Fibroblast of upper back skin (primary cell): ENCODE measurements at places on chromosomes 16 and 17.

- no peak for DNase-seq
Observed at GRCh38 chr16:74718140-74718539, 17.5 kb upstream of the MLKL start.

GRCh38 chr17:57819285-57819684 is 30.6 kb downstream of the MRPS23 start:
- no peak for DNase-seq

DNA sequence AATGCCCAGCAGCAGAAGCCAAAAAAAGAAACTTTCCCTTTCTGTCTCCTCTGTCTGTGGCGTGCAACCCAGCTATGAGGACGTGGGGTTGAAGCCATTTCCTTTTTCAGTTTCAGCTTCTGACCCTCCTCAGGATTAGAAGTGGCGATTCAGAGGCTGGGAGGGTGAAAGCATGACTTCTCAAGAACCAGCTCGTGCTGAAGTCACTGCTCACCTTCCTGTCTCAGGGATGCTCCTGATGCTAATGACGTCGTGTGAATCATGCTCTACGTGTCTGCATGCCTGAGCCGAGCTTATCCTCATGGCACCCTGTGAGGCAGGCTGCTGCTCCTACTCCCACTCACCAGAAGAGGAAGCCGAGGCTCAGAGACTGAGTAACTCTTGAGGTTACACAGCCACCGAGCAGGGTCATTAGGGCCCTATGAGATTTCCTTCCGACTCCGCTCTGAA is 5.7 kb upstream of the LPO start:
- peak; percentile 82 for DNase-seq

DNA sequence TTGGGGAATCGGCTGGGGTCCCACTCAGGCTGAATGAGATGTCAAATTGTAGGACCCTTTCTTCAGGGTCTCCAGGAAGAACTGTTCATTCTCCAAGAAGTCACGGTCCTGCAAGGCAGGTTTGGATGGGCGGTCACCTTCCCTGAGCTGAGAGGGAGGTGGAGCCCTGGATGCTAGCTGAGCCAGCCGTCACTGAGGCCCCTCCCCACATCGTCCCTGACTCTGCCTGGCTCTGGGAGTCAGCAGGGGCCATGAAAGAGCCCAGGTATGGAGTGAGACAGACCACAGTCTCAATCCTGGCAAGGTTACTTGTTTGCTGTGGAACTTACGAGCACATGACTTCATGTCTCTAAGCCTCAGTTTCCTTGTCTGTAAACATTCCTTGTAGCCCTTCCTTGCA is 6.0 kb upstream of the MRPL38 start:
- no peak for DNase-seq

- peak; percentile 69 for DNase-seq
Observed at GRCh38 chr17:28925912-28926365, 23.1 kb upstream of the DHRS13 start.

- no peak for DNase-seq
Observed at GRCh38 chr16:17294856-17295255, 175.9 kb downstream of the XYLT1 start.

- no peak for DNase-seq
Observed at GRCh38 chr16:1393613-1394176, 20.8 kb downstream of the UNKL start.

DNA sequence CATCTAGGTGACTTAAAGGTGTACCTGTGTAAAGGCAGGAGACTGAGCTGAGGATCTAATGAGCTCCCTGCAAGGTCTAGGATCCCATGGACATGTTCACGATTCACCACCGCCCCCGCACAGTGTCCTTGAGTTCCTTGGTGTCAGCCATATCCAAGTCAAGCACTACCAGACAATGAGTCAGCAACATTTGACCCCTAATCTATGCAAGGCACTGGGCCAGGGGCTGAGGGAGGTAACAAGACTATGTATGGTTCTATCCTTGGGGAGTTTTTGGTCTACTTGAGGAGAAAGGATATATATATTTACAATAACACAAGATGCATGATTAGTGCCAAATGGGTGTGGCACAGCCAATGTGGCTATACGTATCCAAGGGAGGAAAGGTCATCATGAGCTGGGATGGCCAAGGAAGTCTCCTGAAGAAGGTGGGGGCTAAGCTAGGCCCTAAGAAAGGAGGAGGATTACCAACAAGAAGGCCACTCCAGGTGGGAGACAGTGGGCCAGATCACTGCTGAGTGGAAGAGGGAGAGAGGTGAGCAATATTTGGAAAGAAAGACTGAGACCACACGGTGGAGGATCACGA is 35.0 kb downstream of the ITGB3 start:
- DNase-seq = peak; percentile 62

- no peak for DNase-seq
Observed at GRCh38 chr16:71843572-71843971, 2.2 kb upstream of the ATXN1L start.

- DNase-seq = no peak
Observed at GRCh38 chr16:78102865-78103264, 3.4 kb downstream of the WWOX start.

- no peak for DNase-seq
Observed at GRCh38 chr16:75105306-75106061, 11.1 kb downstream of the LDHD start.

- no peak for DNase-seq
Observed at GRCh38 chr17:77942112-77942988, 16.2 kb upstream of the TNRC6C start.

- DNase-seq = no peak
Observed at GRCh38 chr17:6498356-6498755, 54.1 kb downstream of the PIMREG start.

DNA sequence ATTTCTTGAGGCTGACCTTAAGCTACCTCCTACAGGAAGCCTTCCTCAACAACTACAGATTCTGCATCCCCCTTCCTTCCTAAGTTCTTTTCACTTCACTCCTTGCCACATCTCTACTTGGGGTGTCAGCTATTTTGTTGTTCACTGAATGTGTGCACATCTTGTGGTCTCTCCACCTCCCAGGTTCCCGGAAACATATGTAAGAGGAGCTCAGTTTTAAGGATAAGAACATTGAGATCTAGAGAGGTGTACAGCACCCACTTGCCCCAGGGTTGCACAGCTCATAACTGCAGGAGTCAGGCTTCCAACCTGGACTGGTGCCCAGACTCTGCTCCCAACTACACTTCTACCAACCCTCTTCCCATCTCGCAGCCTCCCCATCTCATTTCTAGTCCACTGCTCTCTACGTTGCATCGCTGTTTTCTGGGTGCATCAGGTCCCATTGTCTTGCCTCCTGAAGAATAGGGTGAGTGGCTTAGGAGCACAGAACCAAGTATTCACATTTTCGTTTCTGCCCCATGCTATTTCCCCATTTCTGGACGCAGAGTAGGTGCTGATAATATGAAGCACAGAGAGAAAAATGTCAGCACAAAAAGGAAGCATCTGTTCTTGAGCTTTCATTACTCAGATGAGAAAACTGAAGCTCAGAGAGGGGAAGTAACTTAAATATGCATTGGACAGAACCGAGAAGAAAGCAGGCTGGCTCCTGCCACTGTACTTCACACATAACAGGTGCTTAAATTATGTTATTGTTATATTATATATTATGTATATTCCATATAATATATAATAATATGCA is 292.0 kb upstream of the CCL2 start:
- DNase-seq = no peak

GRCh38 chr17:6442775-6443174 is 1.5 kb upstream of the PIMREG start:
- no peak for DNase-seq

DNA sequence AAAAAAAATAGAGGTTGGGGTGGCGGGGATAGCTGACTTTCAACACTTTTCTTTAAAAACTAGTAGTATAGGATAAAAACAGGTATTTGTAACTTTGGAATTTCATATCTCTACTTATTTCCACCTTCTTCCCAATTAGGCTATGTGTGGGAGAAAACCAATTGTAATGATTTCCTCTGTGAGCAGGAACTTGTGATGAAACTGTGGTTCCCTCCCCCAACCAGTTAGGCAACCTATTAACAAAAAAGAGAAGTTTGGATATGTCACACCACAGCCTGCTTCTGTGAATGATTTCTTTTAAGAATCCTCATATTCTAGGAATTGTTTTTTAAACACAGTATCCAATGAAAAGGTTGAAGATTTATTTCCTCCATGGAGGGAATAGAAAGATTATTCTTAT is 1.9 kb downstream of the IGSF6 start:
- DNase-seq = no peak

GRCh38 chr17:42171831-42172230 is 9.1 kb downstream of the KCNH4 start:
- DNase-seq = no peak

GRCh38 chr17:49633250-49633649 is 44.6 kb downstream of the SPOP start:
- DNase-seq = no peak

- DNase-seq = no peak
Observed at GRCh38 chr17:62892061-62892675, 73.9 kb upstream of the TANC2 start.

GRCh38 chr17:65942592-65942991 is 249.3 kb downstream of the CEP112 start:
- peak; percentile 39 for DNase-seq

GRCh38 chr16:51133183-51133582 is 17.9 kb downstream of the SALL1 start:
- DNase-seq = no peak

DNA sequence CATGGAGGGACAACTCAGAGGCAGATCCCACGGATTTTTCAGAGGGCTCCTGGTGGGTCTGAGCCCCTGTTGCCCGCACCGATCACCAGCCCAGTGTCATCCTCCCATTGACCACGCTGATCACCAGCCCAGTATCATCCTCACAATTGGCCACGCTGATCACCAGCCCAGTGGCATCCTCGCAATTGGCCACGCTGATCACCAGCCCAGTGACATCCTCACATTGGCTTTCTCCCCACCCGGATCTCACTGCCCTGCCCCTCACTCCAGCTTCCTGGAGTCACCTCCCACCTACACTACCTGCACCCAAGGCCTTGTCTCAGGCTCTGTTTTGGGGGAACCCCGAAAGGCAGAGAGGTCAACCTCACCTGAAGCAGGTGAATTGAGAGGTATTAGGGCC is 358.2 kb upstream of the TNRC6C start:
- DNase-seq = no peak

DNA sequence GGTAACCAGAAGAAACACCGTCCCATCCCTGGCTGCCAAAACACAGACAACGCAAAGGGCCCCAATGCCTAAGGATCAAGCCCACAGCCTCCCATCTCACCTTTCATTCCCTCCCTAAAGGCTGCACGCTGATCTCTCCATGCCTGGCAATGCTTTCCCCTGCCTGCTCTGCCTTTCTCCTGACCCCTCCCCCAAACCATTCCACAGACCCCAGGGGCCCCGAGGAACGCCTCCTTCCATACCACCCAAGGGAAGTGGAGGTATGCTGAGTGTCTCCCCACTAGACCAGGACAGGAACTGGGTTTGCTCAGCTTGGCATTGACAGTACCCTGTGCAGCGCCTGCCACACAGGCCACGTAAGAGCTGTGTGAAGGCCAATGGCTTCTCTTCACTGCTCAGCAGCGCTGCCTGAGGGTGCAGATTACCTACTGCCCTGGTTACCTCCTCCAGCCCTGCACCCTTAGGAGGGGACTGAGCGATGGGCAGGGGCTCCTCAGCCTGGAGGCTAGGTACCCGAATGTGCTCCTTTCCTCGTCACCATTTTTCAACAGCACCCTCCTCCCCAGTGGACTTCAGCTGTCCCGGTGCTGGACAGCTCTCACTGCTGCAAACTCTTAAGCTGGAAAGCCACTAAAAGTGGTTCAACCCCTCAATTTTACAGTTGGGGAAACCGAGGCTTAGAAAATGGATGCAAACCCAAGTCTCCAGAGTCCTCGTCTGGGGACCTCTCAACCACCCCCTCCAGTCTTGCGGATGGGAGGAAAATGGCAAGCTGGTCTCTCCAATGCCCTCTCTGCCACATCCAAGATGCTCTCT is 45.0 kb downstream of the SRCIN1 start:
- peak; percentile 13 for DNase-seq

DNA sequence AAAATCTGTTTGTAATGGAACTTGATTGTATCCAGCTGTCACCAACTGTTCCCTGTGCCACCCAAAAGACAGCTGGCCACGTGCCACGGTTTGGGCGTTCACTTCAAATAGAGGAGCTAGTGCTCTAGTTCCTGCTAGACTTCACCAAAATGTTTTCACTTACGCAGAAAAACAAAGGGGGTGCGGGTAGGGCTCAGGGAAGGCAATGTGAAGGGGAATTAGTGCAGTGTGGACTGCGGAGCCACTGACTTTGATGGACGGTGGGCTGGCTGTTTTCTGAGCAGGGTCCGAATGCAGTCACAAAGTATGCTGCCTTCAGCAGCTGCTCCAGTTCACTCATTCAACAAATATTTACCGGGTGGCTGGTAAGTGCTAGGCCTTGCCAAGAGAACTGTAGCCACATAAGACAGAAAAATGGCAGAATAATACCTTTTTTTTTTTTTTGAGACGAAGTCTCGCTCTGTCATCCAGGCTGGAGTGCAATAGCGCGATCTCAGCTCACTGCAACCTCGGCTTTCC is 7.6 kb upstream of the CYTH1 start:
- DNase-seq = peak; percentile 88

GRCh38 chr17:33435721-33436301 is 142.7 kb upstream of the ASIC2 start:
- DNase-seq = peak; percentile 72

DNA sequence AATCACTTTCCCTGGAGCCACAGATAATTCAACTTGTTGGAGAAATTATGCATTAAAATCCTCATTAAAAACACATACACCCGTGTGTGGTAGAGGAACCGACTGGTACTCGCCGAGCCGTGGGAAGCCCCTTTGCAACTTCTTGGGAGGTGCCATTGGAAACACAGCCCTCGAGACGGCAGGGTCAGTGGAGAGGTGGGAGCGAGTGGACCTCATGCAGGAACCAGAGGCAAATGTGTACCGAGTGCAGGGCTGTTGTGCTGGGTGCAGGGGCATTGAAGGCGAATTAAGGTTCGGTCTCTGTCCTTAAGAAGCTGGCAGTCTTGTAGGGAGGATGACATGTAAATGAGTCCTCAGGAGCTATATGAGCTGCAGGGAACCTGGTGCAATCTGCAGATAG is 318.3 kb downstream of the CPPED1 start:
- no peak for DNase-seq

DNA sequence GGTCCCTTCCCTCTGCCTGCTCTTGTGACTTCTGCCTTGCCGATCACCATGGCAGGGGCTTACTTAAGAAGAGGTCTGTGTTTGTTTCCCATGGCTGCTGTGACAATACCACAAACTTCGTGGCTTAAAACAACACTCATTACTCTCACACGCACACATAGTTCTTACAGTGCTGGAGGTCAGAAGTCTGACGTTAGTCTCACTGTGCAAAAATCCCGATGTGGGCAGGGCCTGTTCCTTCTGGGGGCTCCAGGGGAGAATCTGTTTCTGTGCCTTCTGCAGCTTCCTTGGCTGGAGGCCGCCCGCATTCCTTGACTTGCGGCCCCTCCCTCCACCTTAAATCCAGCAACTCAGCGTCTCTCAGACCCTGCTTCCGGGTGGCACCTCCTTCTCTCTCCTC is 249.2 kb upstream of the GSE1 start:
- peak; percentile 91 for DNase-seq

DNA sequence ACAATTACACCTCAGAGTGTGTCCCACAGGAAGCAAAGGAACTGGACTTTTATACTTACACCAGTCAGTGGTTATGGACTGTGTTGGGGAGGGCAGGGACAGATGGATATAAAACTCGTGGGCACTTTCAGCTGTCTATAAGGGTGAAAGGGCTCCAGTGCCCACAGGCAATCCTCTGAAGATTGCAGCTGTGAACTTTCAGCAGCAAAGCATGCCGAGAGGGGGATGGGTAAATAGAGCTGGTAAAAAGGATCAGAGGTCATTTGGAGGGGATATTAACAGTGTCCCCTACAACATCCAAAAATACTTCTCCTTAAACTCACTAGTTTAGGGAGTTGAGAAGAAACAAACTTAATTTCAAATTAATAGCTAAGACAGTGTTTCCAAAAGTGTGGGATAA is 13.3 kb upstream of the RFWD3 start:
- DNase-seq = no peak
